ENCODE measurements at places on chromosomes 11 and 22.

GRCh38 chr11:76654980-76655379 is 15.6 kb downstream of the LRRC32 start:
- DNase-seq = no peak

DNA sequence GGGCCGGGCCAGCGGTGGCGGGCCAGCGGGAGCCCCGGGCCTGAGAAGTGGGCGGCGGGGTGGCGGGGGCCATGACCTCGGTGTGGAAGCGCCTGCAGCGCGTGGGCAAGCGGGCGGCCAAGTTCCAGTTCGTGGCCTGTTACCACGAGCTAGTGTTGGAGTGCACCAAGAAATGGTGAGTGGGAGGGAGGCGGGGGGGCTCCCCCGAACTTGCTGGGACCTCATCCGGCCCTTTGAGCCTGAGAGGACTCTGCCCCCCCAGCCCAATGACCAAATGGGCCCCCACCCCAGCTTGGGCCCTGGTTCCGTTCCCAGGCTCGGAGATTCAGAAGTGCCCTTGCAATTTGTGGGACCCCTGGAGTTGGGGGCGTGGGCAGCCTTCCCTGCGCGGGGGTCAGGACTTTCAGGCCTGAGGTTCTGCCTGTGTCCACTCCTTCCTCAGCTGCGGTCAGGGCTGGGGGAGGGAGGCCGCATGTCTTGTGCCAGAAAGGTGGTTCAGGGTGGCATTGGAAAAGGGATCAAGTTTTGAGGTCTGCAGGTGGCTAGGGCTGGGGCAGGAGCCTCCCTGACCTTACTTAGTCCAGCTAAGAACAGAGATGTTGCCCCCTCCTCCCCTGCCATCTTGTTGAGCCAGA is 496 bp downstream of the EHBP1L1 start:
- no peak for DNase-seq

- DNase-seq = no peak
These were observed 23.8 kb upstream of the CAPRIN1 start for GRCh38 chr11:34027516-34028408.

DNA sequence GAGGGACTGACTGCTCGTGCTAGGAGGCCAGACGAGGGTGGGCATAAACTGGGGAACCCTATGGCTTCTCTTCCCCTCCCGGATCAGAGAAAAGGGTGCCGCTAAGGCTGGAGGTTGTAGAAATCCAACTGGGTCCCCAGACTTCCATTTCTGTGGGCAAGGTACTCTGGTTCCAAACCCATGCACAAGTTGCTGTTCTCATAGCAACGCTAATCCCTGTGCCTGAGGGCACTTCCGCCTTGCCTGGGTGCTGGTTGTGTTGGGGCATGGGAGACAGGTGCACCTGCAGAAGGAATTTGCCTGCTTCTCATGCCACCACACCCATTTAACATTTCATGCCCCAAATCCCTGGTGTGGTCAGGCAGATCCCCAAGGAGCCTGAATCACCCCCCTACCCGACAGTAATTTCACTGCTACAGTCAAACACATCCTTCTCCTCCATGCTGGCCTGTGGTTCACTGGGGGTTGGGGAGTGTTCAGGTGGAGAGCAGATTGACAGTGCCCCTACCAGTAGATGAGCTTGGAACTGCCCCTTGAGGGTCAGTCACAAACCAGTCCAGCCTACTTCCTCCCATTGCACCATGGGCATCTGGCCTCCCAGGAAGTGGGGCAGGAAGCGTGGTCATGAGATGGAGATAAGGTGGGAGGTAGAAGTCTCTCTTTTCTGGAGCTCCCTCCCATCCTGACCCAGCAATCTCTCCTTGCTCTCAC is 1.2 kb downstream of the C2CD2L start:
- DNase-seq = no peak

GRCh38 chr11:6228520-6228919 is 5.9 kb downstream of the FHIP1B start:
- DNase-seq = no peak

- peak; percentile 5 for DNase-seq
These were observed 373.6 kb upstream of the DDI1 start for GRCh38 chr11:103662880-103663279.

DNA sequence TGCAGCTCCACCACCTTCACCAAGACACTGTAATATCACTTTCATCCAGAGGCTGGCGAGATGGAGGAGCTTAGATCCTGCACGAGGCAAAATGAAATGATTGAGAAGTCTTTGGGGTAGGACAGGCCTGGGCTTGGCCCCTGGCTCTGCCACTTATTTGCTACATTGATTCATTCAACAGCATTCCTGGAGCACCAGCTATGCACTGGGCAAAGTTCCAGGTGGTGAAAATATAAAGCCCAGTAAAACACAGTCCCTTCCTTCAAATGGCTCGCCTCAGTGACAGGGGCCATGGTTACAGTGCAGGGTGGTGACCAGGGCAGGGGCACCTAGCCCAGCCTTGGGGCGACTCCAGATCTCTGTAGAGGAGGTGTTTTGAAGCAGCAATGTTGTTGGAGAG is 19.7 kb downstream of the ALX4 start:
- no peak for DNase-seq

DNA sequence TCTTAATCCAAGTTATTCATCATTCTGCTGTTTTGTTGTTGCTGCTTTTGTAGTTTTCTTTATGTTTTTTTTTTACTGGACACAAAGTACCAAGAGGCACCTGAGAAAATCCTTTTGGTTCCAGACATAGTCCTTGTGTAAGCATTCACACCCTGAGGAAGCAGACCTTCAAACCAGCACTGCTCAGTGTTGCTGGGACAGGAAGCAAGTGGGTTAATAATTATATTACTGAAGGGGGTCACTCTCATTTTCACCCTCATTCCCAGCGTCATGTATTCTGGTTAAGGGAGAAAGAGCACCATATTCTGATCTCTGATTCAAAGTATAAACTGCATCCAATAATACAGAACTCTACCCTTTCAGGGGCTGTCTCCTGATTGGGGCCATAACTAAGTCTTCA is 5.9 kb upstream of the ALKBH3 start:
- DNase-seq = no peak

GRCh38 chr11:17098658-17099057 is 21.2 kb upstream of the RPS13 start:
- DNase-seq = no peak

DNA sequence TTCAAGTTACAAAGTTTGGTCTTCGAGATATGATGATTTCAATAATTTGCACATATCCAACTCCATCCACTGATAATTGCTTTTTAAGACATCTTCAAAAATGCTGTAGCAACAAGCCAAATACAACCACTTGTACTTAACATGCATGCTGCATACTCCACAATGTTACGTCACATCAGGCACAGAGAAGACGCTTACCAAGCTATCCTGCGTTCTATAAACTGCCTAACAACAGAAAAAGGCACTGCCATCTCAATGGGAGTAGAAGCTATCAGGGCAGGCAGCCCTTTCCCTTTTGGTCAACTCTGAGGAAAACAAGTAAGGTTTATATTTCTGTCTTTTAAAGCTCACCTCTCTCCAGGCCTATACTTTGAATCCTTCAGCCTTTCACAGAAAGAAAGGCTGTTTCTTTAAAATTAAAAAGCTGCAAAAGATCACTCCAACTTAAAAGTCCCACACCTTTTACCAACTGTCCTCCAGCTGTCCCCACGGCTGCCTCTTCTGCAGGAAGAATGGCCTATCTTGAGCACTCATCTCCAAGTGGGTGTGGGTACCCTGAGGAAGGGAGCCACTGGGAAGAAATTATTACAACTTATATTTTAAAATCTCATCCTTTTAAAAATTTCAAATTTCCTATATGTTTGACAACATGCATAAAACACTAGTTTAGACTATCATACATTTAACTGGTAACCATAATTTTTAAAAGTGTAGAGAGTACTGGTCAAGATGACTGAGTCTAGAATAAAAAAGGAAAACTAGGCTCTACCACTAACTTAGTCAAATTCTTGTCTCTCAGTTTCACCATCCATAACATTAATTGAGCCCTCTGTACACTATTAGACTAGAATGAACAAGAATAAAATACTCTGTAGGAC is 14.5 kb downstream of the PHF21A start:
- DNase-seq = no peak

- no peak for DNase-seq
These were observed 27.5 kb upstream of the FBLN1 start for GRCh38 chr22:45475063-45475747.

DNA sequence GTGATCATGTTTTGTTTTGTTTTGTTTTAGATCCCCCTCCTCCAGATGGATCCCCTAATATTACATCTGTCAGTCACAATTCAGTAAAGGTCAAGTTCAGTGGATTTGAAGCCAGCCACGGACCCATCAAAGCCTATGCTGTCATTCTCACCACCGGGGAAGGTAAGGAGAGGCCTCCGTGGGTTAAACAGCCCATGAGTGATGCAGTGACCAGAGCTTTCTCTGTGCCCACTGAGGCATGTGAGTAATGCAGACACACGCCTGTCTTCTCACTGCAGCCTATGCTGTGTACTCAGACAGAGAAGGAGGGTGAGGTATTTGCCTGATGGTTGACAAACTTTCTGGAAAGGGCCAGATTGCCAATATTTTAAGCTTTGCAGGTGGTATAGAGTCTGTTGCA is 73.7 kb upstream of the OR4B1 start:
- DNase-seq = no peak

- DNase-seq = no peak
These were observed 9.8 kb downstream of the LRRC32 start for GRCh38 chr11:76660533-76661305.

DNA sequence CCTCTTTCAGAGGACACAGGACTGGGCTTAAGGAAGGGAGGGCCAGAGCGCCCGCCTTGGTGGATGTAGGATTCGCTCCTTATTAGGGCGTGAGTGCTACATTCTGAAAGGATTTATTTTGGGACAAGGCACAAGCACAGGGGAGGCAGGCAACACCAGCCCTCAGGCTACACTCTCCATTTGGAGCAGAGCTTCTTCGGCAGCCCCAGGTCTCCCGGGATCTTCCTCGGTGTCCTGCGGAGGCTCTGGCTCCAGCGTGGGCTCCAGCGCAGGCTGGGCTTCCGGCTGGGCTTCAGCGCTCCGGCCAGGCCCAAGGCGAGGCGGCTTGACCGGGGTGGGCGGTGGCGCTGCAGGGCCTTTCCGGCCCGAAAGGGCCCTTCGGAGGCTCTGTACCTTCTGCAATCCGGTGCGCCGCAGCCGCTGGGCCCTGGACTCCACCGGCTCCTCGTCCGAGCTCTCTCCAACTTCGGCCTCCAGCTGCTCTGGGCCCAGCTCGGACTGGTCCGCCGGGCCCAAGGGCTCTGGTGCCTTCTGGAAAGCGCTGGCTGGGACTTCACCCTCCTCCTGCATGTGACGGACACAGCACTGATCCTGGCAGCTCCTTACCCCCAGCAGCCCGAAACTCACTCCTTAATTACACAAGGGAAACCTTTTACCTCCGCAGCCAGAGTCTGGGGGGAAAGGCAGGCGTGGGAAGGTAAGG is 1.1 kb downstream of the CAVIN3 start:
- no peak for DNase-seq

GRCh38 chr11:3905080-3905953 is 49.9 kb downstream of the STIM1 start:
- DNase-seq = peak; percentile 45

- no peak for DNase-seq
These were observed 31.3 kb downstream of the LRRC74B start for GRCh38 chr22:21076912-21077625.

GRCh38 chr22:28097627-28098026 is 178.6 kb upstream of the PITPNB start:
- no peak for DNase-seq

DNA sequence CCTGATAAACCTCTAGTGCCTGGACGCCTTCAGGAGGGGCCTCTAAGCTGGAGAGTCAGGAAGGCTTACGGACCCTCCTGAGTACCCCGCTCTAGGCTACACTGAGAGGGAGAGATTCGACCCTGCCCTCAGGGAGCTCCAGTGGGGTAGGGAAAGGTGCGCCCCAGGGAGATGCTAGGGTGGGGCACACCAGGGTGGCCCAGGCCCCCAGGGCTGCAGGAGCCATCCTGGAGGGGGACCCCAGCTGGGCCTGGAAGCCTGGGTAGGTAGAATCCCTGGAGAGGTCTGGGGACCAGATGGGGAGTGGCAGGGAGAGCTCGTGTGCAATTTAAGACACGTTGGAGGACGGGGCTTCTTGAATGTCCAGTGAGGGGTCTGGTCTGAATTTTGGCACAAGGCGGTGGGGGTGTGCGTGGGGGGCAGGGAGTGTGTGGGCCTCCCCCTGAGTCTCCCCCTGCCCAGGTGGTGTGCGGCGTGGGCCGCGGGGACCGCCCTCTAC is 4.7 kb downstream of the CARNS1 start:
- DNase-seq = no peak

DNA sequence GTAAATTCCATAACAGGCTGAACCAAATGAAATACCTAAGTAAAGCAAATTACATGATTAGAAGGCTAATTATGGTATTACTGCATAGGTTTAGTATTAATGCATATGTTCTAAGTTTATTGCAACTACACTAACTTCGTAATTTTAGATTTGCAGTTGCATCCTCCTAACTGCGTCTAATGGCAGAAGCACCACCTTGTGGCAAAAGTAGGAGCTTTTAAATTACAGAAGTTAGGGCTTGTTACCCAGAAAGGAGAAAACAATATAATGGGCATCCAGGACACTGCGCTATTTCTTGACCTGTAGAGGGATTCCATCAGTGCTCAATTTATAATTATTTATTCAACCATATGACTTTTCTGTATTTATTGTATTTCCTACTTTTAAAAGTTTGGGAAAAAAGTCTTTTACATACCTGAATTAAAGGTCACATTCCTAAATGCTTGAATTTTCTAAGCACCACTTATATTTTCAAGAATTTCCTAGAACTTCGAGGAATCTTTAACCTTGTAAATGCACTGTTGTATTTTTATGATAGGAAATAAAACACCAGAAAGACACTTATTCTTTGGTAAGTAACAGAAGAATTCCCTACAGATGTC is 16.3 kb upstream of the GPR83 start:
- DNase-seq = no peak

- DNase-seq = no peak
These were observed 15.8 kb upstream of the CELSR1 start for GRCh38 chr22:46553189-46553588.

DNA sequence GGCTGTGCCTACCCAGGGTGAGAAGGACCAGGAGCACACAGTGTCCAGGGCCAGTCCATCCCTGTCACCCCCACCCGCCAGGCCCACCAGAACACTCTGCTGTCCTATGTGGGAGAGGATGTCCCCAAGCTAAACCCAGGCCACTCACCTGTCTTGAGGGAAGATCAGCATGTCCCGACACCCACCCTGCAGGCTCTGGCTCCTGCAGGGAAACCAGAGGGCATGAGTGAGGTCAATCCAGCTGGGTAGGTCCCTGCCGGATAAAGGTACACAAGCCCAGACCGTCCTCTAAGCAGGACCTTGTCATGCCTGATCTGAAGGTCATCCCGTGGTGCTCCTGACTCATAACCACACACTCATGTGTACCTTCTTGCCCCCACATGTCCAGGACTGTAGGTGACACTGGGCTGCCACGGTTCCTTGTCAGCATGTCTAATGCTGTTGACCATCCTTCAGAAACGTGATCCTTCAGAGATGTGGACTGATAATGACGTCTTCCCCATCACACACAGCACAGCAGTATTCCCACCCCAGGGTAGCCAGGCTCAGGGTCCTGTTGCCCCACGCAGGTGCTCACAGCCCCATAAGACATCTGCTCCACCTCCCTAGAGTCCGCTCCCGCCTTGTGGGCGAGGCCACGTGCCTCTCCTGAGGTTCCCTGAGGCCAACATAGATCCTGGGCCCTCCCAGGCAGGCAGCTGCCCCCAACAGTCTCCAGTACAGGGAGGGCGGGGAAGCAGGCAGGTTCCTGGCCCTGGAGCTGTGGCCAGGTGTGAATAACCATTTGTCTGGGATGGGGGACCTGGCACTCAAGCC is 6.1 kb downstream of the ARVCF start:
- DNase-seq = no peak

GRCh38 chr22:38177926-38178604 is 3.6 kb downstream of the PLA2G6 start:
- DNase-seq = no peak

- DNase-seq = no peak
These were observed 12.5 kb downstream of the LRP4 start for GRCh38 chr11:46905806-46906205.

Measured in CD4-positive, alpha-beta T cell treated with Interferon alpha-2 for 1 hour (primary cell).